ENCODE measurements at places on chromosomes 2 and 18. TPM values are rescaled to one million over a fixed set of nuclear protein-coding genes. Genes with fewer than 3 reads are reported as not detected.

GRCh38 chr2:14011190-14011589 is 621.3 kb upstream of the LRATD1 start:
- DNase-seq = no peak

- peak; percentile 73 for DNase-seq
Measured at GRCh38 chr18:24019641-24020331, 5.2 kb downstream of the TTC39C start.

Gene TGFA
- 2.7 TPM for total RNA-seq

Gene EVX2
- total RNA-seq = not detected

Gene M1AP
- total RNA-seq = not detected
